Thoracic aorta endothelial cell (primary cell): ENCODE measurements at places on chromosomes 12 and 14. TPM values are rescaled to one million over a fixed set of nuclear protein-coding genes. Genes with fewer than 3 reads are reported as not detected.

Gene HRK
- total RNA-seq, result not detected in 2 replicates

Gene SIX6
- not detected in 2 replicates for total RNA-seq

Gene HHIPL1
- 0.80 and 1.9 TPM in 2 replicates for total RNA-seq

Gene AMIGO2
- 5.3 and 13.6 TPM in 2 replicates for total RNA-seq

Gene SERPINA1
- 0.13 TPM in 1 of 2 replicates, not detected in the other for total RNA-seq

Gene CMKLR1
- 0.07 TPM in 1 of 2 replicates, not detected in the other for total RNA-seq

Gene RFX4
- total RNA-seq, result not detected in 2 replicates

Gene BRAP
- 22.1 and 24.3 TPM in 2 replicates for total RNA-seq

Gene GOLGA5
- total RNA-seq, result 44.5 and 49.6 TPM in 2 replicates

Gene HOXC10
- not detected in 2 replicates for total RNA-seq

Gene CAPRIN2
- 50.8 and 71.4 TPM in 2 replicates for total RNA-seq

Gene TOMM20L
- total RNA-seq, result not detected in 2 replicates

Gene TMEM229B
- under 0.01 and 0.07 TPM in 2 replicates for total RNA-seq

Gene TMEM119
- not detected in 2 replicates for total RNA-seq

Gene RPS6KL1
- 9.8 and 12.5 TPM in 2 replicates for total RNA-seq

Gene RTL1
- total RNA-seq, result not detected in 2 replicates

Gene DACT1
- 0.29 and 1.5 TPM in 2 replicates for total RNA-seq

Gene SMCO3
- 0.13 TPM in 1 of 2 replicates, not detected in the other for total RNA-seq

Gene MIPOL1
- 41.5 and 55.2 TPM in 2 replicates for total RNA-seq

Gene ZC2HC1C
- total RNA-seq, result 1.1 and 2.0 TPM in 2 replicates

Gene HCAR1
- total RNA-seq, result not detected in 2 replicates

Gene ACVR1B
- total RNA-seq, result 18.9 and 24.7 TPM in 2 replicates

Gene LTBP2
- 165 and 256 TPM in 2 replicates for total RNA-seq

Gene CTSG
- total RNA-seq, result not detected in 2 replicates

Gene ARHGAP9
- 0.13 TPM in 1 of 2 replicates, not detected in the other for total RNA-seq

Gene AHSA1
- 130 and 135 TPM in 2 replicates for total RNA-seq

Gene DENND5B
- total RNA-seq, result 15.2 and 19.4 TPM in 2 replicates

Gene ANO2
- 12.6 and 48.8 TPM in 2 replicates for total RNA-seq

Gene FGD6
- total RNA-seq, result 23.0 and 30.7 TPM in 2 replicates

Gene ALDH1L2
- total RNA-seq, result 2.4 and 2.5 TPM in 2 replicates

Gene PTPN11
- 153 and 161 TPM in 2 replicates for total RNA-seq

Gene TRPV4
- total RNA-seq, result 0.80 and 1.7 TPM in 2 replicates

Gene ENDOU
- 0.13 TPM in 1 of 2 replicates, not detected in the other for total RNA-seq

Gene FAM90A1
- total RNA-seq, result not detected in 2 replicates
